ENCODE measurements at places on chromosomes 13 and 19.

- DNase-seq, result no peak
Observed at GRCh38 chr13:37747071-37747612, 122.4 kb downstream of the TRPC4 start.

- DNase-seq, result no peak
Observed at GRCh38 chr13:80100636-80101035, 240.3 kb downstream of the SPRY2 start.

GRCh38 chr19:35214766-35215422 lies 13.6 kb downstream of the FAM187B start:
- DNase-seq, result no peak

GRCh38 chr19:48340995-48341394 lies 15.6 kb downstream of the EMP3 start:
- DNase-seq, result no peak

- DNase-seq, result no peak
Observed at GRCh38 chr13:100510208-100510957, 78.2 kb downstream of the GGACT start.

DNA sequence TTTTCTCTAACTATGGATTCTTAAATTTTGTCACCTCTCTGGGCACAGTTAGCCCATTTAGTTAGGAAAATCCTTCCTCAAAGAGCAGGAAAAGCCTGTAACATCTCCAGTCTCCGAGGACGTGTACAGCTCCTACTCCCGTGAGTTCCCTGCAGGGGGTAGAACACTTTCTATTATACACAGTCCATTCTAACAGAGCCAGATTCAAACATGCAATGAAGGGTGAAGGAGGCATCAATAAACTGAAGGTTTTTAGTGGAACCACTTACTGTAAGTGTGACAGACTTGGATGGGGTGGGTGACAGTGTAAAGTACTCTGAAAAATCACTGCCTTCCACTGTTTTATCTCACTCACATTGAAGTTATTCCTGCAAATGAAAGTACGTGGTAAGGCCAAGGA lies 204.7 kb upstream of the DACH1 start:
- DNase-seq, result no peak

GRCh38 chr13:88887045-88887662 lies 1216.0 kb downstream of the SLITRK5 start:
- DNase-seq, result no peak
